ENCODE measurements at places on chromosomes 2 and 18.

- DNase-seq, result no peak
Observed at GRCh38 chr18:48570313-48570712, 31.5 kb downstream of the CTIF start.

DNA sequence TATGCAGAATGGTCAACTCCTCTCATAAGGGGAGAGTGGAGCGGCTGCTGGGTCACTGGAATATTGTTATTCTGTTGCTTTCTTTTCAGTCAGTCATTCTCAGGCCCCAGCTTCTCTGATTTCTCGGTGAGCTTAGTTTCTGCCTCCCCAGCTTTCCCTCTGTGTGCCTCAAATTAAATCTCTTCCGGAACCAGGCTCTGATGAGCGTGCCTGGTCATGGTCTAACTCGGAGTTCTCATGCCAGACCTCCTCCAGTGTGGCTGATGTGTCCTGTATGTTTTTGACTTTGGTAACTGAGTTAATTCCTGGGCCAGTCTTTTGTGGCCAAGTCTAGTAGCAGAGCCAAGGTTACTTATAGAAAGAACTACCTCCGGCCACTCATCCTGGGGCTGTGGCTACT lies 4.9 kb upstream of the STK11IP start:
- peak; percentile 70 for DNase-seq

- DNase-seq, result no peak
Observed at GRCh38 chr2:232434091-232434490, 21.9 kb upstream of the ALPI start.

DNA sequence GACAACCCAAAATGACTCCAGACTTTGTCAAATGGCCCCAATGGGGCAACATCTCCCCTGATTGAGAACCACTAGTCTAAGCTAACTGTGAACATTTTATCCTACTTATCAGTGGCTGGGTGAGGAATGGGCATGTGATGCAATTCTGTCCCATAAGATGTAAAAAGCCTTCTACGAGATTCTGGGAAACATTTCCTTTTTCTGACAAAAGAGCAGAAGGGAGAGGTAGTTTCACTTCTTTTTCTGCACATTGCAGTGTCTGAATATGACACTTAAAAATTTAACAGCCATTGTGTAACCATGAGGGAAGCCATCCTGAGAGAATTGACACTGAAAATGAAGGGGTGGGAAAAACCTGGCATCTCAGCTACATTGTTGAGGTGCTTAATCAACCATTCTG lies 17.3 kb upstream of the MARCHF4 start:
- DNase-seq, result no peak

- no peak for DNase-seq
Observed at GRCh38 chr18:9918016-9918680, 4.3 kb downstream of the VAPA start.

DNA sequence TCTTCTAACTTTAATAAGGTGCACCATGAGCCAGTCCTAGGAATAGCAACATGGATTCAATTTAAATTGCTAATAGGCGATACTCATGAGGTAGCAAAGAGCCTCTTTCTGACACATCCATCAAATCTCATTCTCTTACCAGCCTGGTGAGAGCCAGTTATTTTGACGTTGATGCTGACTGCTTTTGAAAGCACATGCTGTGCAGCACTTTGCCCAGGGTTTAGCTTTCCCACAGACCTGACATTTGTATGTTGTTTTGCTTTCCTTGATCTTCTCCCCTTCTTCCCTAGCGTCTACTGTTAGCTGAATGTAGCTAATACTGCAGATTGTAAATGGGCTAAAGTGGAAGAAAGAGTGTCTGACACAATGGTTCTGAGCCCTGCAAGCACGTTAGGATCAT lies 101.1 kb upstream of the CCDC85A start:
- DNase-seq, result no peak

DNA sequence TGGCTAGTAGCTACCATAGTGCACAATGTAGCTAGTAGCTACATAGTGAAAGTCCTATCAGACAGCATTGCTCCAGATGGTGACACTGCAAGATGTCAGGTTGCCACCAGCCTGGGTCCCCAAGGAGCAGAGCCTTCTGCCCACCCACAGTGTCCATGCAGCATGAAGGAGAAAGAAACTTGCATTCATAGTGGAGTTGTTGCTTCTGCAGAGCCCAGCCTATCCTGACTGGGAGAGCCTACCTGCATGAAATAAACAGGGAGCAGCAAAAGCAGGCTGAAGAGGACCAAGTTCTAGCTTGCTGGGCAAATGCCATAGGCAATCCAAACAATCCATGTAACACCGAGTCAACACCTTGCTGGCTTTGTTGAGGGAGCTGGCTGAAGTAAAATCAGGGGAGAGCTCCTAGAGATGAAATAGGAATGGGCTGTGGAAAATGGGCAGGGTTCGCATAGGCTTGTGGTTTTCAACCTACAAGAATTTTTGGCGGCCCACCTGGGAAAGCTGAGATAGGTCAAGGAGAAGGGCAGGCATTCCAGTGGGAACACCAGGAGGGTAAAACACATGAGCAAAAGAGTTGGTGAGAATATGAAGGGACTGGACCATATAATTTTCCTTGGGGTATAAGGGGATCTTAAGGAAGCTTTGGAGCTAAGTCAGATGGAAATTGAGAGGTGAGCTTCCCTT lies 195.8 kb downstream of the CYP26B1 start:
- DNase-seq, result no peak

DNA sequence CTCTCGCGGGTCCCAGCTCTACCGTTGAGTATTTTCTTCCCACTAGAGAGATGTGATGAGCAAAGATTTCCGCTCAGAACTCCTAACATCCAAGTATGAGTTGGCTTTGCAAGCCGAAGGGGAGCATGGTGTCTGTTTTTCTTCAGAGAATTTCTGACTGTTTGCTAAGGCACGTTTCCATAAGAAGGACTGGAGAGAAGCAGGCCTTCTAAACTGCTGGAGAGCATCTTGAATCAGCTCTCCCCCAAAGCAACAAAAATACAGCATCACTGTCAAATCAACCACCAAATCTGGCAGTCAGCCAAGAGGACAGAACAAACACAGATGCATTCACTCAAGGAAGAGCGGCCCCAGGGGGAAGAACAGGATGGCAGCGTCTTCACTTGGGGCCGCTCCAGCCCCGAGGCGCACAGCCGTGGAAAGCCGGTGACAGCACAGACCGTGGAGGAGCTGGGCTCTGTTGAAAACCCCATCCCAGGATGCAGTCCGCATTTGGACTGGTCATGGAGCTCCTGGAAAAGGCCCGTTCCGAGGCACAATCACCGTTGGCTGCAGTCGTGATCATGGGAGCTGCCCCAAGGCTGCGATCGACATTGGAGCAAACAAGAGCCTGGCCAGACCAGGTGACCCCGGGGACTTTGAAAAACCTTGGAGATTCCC lies 101.4 kb downstream of the NFATC1 start:
- DNase-seq, result peak; percentile 65

DNA sequence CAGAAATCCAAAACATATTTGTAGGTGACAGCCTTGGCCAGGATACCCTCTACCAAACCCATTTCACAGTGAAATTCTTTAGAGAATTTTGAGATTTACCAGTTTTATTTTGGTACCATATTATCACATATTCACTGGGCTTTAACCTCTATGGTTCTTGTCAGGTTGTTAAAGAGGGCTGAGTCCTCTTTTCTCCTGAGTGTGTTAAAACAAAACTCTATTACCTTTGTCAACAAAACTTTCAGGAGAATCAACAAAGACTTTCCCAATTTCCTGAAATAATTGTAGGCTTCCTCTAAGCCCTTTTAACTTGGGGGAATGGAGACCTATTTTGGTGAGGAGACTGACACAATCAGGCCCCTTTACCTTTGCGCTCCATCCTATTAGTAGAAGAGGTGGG lies 155.2 kb downstream of the TRABD2A start:
- DNase-seq, result no peak

DNA sequence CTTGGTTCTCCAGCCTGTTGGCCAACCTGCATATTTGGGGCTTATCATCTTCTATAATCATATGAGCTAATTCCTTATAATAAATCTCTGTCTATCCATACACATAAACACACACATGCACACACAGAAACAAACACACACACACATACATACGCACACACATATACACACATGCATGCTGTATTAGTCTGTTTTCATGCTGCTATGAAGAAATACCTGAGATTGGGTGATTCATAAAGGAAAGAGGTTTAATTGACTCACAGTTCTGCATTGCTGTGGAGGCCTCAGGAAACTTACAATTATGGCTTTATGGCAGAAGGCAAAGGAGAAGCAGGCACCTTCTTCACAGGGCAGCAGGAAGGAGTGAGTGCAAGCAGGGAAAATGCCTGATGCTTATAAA lies 707.4 kb upstream of the CDH2 start:
- DNase-seq, result no peak

GRCh38 chr2:73830871-73831401 lies 2.2 kb downstream of the STAMBP start:
- peak; percentile 81 for DNase-seq

DNA sequence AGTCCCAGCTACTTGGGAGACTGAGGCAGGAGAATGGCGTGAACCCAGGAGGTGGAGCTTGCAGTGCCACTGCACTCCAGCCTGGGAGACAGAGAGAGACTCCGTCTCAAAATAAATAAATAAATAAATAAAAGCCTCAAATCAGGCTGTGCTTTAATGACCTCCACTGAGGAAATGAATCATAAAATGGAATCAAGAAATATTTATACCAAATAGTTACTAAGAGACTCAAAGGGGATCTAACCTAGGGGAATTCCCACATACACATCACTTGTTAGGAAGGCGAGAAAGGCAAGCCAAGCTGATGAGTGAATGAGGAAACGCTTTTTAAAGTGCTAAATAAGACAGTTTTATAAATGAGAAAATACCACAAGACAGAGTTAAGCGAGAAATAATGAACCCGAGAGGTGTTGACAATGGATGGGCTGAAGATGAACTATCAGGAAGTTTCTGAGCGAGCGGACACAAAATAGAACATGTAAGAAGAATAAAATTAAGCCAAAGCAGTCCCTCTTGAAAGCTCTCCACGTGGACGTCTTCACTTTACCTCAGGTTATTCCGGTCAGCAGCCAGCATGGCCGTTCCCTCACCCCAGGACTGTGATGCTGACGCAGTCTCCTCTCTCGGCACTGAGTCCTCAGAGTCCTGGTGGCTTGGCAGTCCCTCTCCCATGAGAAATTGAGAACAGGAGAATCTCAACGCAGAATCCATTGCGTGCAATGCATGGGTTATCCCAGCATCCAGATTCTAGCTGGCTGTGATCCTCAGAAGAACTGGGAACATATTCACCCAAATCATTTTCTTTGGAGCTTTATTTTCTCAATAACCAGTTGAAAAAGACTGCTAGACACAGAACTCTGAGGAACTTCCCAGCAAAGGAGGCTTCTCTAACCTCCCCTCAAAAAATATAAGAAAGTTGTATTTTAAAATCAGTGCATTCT lies 22.3 kb downstream of the PXDN start:
- DNase-seq, result peak; percentile 81

DNA sequence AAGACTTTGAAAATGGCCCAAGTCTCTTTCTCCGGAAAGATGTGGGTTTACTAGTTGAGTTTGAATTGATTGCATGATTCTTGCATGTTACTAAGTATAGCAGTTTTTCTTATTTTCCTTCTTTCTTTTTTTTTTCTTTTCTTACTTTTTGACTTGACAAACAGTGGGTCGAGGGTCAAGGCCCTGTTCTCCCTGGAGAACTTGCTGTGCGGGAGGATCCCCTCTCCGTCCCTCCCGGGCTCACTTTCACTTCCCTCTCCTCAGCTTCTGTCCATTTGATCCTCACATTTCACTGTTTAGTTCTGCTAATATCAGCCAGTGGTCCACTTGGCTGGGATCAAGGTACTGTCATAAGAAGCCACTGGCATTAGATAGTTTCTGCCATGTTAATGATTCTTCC lies 767.4 kb downstream of the TDRD15 start:
- DNase-seq, result no peak

DNA sequence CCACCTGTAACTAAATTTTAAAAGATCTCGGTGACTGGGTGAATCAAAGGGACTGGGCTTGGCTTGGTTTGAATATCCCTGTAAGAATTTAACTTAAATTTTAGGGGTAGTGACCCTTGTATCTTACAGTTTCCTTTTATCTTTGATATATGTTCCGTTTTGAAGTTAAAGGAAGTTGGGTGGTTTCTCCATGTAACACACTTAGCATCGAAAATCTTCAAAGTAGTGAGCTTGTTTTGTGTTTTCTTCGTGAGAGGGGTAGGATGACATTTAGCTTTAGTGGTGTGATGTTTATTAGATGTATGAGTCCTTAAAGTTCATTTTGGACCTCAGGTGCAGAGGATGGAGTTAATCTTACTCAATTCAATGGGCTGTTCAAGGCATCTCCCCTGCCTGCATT lies 1.6 kb downstream of the WDR7 start:
- DNase-seq, result no peak

DNA sequence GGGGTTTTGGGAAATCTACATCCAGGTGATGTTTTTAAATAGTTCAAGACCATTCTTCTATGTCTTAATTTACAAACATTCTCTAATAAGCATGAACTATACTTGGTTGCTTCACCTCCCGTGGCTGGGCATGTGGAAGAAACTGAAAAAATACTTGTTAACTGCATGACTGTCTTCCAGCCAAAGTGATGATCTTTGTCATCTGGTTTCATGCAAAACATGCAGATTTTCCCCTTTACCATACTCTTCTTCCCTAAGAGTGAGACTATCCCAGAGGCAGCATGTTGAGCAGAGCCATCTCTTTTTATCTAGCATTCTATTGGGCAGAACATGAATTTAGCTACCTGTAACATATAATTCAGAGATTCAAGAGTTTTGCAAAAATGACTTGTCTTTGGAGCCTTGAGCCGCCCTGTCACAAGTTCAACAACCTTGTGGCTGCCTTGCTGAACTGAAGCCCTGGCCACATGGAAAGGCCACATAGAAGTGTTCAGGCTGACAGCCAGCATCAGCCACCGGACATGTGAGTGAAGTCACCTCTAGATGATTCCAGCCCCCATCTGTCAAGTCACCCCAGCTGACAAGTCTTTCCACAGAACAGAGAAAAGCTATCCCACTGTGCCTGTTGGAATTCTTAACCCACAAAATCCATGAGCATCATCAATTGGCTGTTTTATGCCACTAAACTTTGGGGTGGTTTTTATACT lies 142.8 kb downstream of the ANKRD44 start:
- DNase-seq, result no peak

- DNase-seq, result no peak
Observed at GRCh38 chr2:209946539-209946938, 55.9 kb upstream of the RPE start.

GRCh38 chr18:70535041-70535440 lies 246.2 kb downstream of the SOCS6 start:
- DNase-seq, result no peak

DNA sequence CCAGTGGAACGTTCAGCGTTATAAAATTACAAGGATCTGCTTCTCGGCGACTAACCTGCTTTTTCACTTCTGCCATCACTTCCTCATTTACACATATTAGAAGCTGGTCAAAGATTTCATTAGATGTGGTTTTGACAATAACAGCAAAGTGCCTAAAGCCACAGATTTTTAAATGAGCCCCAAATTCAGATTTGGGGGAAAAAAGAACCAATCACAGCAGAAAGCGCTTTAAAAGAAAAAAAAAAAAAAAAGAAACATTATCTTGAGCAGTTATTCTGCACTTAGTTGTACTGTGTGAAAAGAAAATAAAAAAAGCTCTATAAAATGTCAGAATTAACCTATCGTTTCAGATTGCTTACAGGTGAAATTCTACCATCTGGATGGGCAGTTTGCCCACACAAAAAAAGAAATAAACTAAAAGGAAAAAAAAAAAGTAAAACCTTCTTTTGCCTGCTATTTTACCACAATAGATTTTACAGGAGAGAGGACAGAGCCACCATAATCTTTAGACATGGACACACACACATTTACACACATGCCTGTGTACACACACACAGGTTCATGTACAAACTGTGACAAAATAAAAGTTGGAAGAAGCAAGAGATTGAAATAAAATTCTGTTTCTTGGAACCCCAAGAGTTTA lies 167.2 kb downstream of the TCF4 start:
- no peak for DNase-seq
